Stimulated activated CD4-positive, alpha-beta T cell treated with anti-CD3 and anti-CD28 coated beads, Interleukin-15, amount 100 ng/mL, for 24 hours (primary cell): ENCODE measurements at places on chromosomes 7 and 10.

DNA sequence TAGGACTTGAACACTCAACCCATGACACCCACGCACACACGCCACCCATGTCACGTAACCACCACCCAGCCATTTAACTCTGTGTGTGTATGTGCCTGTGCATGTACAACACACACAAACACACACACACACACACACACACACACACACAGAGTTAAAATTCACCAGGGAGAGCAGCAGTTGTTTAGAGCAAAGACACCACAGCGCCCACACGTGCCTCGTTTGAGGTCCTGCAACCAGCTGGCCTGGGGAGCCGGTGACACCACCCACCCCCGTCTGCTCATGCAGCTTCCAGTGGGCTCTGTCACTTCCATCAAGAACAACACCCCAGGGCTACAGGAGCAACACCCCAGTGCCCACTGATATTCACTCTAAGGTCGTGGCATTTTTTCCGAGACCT lies 97.4 kb downstream of the ELFN1 start:
- DNase-seq: no peak

DNA sequence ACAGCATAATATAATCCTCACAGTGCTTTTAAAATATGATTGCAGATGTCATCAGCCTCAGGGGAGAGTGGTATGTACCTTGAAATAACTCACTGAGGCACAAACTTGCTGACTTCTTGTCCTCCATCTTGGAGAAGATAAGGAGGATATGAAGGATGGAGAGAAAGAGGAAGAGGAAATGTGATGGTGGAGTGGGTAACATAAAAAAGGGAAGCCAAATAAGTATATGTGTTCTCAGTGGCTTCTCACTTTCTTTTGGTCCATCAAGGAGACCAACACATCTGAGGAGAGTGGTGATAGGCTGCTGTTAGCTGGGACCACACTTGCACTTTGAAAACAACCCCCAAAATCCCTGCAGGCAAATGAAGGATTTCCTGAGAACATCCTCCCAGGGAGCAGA lies 21.6 kb upstream of the ZNF37A start:
- no peak for DNase-seq

- DNase-seq: no peak
Measured at GRCh38 chr10:119480667-119481066, 61.9 kb downstream of the RGS10 start.

DNA sequence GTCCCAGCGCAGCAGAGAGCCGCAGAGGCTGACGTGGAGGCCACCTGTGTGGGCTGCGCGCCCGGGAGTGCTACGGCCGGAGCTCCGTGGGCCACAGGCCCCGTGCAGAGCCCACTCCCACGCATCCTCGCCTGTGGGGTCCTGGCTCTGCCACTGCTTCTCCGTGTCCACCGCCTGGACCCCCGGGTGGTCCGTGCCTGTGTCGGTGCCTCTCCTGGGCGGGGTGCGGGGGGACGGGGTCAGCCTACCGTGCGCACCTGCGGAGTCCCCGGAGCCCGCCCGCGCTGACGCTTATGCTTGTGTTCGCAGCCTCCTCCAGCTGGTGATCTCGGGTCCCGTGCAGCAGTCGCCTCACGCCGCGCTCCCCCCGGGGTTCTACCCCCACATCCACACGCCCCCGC lies 7.8 kb upstream of the ZNF853 start:
- no peak for DNase-seq

GRCh38 chr10:14399641-14400040 lies 68.9 kb upstream of the FRMD4A start:
- no peak for DNase-seq
